Aorta (tissue), 5 donors: ENCODE measurements at places on chromosomes 5 and 9. TPM values are rescaled to one million over a fixed set of nuclear protein-coding genes. Genes with fewer than 3 reads are reported as not detected.

GRCh38 chr5:65043843-65044359, 275.2 kb downstream of the CWC27 start:
- peaks cover 4% of the 10 kb centered on the region for H3K4me1 ChIP-seq
- H3K27ac ChIP-seq: no peak overlapping the region
- DNase-seq: no peak

GRCh38 chr9:132457504-132458236, 47.7 kb downstream of the CFAP77 start:
- H3K27me3 ChIP-seq: no peaks in the 10 kb centered on the region
- no peak overlapping the region for H3K27ac ChIP-seq
- H3K4me3 ChIP-seq: no peak overlapping the region

DNA sequence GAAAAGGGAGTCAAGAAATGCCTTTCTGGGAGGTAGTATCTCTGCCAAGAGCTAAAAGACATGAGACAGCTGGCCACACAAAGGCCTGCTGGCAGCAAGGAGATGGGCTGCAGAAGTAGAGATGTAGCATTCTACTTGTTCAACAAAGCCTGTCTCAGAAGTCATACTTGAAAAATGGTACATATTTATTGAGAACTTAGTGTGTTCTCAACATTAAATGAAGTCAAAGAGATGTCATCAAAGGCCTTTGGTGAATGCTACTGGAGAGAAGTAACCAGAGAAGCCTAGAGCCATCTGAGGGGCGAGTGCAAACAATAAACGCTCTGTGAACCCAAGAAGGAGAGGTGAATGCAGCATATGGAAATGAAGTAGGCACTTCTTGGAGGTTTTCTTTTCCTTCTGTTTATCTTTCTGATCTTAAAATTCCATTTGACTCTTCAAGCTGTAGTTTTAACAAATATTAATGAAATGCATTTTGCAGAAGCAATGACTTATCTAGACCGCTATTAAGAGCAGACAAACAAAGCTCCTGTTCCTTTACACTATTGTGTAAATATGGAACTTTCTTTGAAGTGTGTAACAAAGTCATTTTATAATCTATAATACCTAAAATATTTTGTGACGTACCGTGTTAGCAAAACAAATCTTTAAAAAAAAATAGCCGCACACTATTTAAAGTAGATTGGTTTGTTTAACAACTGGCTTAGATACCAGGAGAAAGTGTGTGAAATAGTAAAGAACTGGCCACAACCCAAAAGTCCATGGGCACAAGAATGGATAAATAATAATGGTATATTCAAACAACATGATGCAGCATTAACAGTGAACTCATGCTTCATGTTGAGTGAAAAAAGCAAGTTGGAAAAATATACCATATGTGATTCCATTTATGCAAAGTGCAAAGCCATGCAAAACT, 70.2 kb downstream of the ZNF608 start:
- H3K4me3 ChIP-seq: no peak overlapping the region
- H3K4me1 ChIP-seq: peaks cover 11% of the 10 kb centered on the region
- DNase-seq: no peak
- H3K27ac ChIP-seq: no peak overlapping the region
- H3K36me3 ChIP-seq: no peaks in the 10 kb centered on the region

GRCh38 chr5:161676103-161676502, 9.4 kb upstream of the GABRA6 start:
- no peaks in the 10 kb centered on the region for H3K4me1 ChIP-seq
- H3K36me3 ChIP-seq: no peaks in the 10 kb centered on the region
- no peaks in the 10 kb centered on the region for H3K27me3 ChIP-seq
- no peak overlapping the region for H3K27ac ChIP-seq

- no peaks in the 10 kb centered on the region for H3K4me1 ChIP-seq
- DNase-seq: no peak
- H3K4me3 ChIP-seq: no peak overlapping the region
- H3K27me3 ChIP-seq: no peaks in the 10 kb centered on the region
These were observed 21.0 kb downstream of the TSC1 start for GRCh38 chr9:132923346-132923902.

DNA sequence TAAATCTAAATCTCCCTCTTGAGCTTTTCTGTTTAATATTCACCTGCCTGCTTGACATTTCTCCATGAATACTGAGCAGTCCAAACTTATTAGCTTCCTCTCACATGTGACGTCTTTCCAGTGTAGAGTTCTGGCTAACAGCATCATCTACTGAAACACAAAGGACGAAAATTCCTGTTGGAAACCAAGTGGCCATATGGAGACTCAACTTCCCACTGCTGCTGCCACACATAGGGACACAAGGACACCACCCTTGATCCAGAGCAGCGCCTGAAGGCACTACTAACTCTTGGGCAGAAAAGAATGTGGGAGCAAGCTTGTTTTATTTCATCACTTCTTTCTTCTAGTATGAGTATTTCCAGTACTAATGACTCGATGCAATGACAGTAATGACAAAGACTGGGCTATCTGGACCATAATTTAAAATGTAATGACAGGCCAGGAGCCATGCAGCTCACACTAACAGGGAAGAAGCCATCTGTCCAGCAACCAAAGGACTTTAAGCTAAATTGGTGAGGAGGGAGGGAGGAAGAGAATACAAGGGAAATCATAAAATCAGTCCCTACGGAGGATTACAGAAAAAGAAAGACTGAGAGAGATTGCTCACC, 19.2 kb downstream of the RNF130 start:
- no peak overlapping the region for H3K4me3 ChIP-seq
- no peaks in the 10 kb centered on the region for H3K4me1 ChIP-seq
- no peaks in the 10 kb centered on the region for H3K36me3 ChIP-seq
- no peak overlapping the region for H3K27ac ChIP-seq

GRCh38 chr5:109611505-109611904, 78.2 kb upstream of the MAN2A1 start:
- H3K36me3 ChIP-seq: no peaks in the 10 kb centered on the region
- H3K27ac ChIP-seq: no peak overlapping the region
- H3K4me3 ChIP-seq: no peak overlapping the region
- H3K4me1 ChIP-seq: no peaks in the 10 kb centered on the region
- DNase-seq: no peak

- no peaks in the 10 kb centered on the region for H3K36me3 ChIP-seq
- H3K27ac ChIP-seq: no peak overlapping the region
- no peak for DNase-seq
These were observed 246.1 kb upstream of the ANKH start for GRCh38 chr5:15117688-15118087.

- no peak overlapping the region for H3K4me3 ChIP-seq
- H3K27me3 ChIP-seq: no peaks in the 10 kb centered on the region
- no peak for DNase-seq
- no peaks in the 10 kb centered on the region for H3K4me1 ChIP-seq
- no peak overlapping the region for H3K27ac ChIP-seq
These were observed 41.6 kb upstream of the CD180 start for GRCh38 chr5:67238191-67238590.

NUTM2F gene
- total RNA-seq: not detected

TNC gene
- total RNA-seq: 1,047 TPM

UBE2QL1 gene
- 3.3 TPM for total RNA-seq
